ENCODE measurements at places on chromosomes 5 and 9. TPM values are rescaled to one million over a fixed set of nuclear protein-coding genes. Genes with fewer than 3 reads are reported as not detected.

- DNase-seq, result no peak
Observed at GRCh38 chr5:92594031-92594430, 987.0 kb downstream of the NR2F1-AS1 start.

DNA sequence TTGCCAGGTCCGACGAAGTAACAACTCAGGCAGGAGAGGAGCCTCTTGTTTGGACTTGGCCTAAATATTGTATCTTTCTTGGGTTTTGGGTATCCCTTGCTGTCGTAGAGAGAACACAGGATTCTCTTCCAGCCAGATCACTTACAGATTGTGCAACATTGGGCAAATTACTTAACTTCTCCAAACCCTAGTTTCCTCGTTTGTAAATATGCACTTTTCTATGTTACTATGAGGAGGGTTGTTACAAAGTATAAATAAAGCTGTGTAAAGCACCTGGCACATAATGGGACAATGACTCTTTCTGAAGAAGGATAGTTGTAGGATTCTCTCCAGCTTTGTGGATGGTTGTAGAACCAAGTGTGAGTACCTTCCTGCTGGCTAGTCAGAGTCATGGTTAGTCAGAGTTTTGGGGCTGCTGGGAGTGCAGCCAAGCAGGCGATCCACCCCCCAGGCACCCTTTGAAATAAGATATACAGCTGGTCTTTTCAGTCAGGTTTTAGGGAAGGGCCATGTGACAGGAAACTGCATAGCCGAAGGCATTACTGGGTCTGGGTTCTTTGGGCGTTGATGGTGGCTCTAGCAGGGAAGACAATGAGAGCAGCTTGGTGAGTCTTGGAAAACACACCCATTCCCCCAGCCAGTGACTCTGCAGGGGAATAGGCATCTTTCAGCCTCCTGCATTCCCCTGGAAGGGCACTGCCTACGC lies 49.9 kb upstream of the GDNF start:
- DNase-seq, result no peak

DNA sequence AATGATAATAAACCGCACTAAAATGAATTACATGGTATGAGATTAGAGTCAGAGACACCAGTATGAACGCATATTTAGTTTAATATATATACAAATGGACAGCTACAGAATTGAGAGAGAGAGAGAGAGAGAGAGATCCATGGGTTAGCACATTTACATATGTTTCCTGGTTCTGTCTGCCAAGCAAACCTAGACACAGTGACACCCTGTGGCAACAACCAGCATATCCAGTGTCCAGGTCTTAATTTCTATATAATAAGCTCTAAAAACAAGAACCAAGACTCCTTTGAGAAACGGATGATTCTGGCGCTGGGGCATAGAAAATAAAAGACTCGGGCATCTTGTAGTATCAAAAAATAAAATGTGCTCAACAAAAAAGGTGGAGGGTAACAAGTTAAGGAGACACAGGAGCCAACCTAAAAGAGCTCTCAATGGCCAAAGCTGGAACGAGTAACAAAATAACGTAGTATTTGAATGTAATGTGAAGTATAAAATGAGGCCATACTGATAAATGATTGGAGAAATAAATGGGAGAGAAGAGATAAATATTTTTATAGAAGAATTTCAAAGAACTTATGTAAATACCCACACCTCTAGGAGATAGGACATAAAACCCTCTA lies 84.5 kb downstream of the RFX3 start:
- DNase-seq, result no peak

The ARHGEF28 gene
- total RNA-seq, result 10.5 TPM

The TCOF1 gene
- 32.5 TPM for total RNA-seq

The SV2C gene
- total RNA-seq, result 0.52 TPM

The CAMK2A gene
- 0.64 TPM for total RNA-seq
